AG10803 (cell line): ENCODE measurements at places on chromosomes 16 and 17.

DNA sequence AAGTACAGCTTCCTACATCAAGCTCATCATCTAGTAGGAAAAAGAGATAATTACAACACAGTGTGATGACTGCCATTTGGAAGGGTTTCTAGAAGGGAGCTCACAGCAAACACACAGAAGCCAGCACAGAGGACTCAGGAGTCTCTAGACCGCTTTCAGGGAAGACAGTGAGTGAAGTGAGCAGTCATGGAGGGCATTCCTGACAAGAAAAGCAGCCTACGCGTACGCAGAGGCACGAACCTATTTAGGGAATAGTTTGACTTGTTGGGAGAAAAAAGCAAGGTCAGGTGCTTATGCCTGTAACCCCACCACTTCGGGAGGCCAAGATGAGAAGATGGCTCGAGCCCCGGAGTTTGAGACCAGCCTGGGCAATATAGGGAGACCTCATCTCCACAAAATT, 8.4 kb upstream of the HASPIN start:
- no peak for DNase-seq

DNA sequence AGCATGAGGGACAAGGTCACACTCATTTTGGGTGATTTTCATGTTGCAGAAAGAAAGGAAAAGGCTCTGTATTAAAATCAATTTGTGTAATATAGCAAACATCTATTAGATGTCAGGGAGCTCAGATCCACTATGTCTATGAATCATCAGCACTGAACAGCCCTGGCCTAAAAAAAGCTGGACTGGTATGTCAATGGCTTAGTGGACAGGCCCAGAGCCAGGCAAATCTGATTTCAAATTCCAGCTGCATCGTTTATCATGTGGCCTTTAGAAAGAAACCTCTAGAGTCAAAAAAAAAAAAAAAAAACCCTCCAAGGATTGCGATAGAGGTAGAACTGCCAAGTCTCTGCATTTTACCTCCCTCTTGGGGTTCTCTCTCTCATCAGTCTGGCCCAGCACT, 5.4 kb downstream of the GAS7 start:
- peak; percentile 95 for DNase-seq

- no peak for DNase-seq
Observed at GRCh38 chr16:63005356-63005755, 969.1 kb upstream of the CDH8 start.

GRCh38 chr16:50246299-50247122, 19.8 kb upstream of the ADCY7 start:
- DNase-seq, result no peak

DNA sequence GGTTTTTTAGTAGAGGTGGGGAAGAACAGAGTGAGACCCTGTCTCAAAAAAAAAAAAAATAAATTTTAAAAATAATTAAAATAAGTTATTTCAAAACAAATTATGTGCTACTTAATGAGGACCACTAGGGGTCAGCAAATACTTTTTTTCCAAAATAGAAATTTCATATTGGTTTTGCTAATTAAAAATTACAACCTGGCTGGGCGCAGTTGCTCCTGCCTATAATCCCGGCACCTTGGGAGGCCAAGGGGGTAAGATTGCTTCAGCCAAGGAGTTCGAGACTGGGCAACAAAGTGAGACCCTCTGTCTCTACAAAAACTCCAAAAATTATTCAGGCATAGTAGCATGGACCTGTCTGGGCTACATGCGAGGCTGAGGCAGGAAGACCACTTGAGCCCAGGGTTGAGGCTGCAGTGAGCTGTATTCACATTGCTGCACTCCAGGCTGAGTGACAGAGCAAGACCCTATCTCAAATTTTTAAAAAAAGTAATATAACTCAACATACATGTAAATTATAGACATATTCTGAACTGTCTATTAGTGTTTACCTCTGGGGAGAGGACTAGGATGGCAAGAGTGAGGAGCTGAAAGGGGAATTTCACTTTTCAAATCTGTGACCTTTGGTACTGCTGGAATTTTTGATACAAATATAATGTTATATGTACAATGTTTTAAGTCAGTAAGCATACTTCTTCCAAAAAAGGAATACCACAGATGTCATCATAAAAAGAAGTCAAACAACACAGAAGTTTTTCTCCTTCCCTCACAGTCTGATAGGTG, 8.1 kb downstream of the MEIOB start:
- DNase-seq, result peak; percentile 53

DNA sequence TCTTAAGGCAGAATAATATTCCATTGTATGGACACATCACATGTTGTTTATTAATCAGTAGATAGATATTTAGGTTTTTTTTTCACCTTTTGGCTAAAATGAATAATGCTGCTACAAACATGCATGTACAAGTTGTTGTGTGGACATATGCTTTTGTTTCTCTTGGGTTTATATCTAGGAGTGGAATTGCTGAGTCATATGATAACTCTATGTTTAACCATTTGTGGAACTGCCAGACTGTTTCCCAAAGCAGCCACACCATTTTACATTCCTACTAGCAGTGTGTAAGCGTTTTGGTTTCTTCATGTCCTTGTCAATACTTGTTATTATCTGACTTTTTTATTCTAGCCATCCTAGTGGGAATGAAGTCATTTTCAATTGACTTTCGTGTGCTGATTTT, 21.3 kb downstream of the CYLD start:
- no peak for DNase-seq

GRCh38 chr17:73142872-73143381, 21.9 kb upstream of the SSTR2 start:
- peak; percentile 40 for DNase-seq
